ENCODE measurements at places on chromosomes 11 and 22. TPM values are rescaled to one million over a fixed set of nuclear protein-coding genes. Genes with fewer than 3 reads are reported as not detected.

The SLC22A9 gene
- not detected for total RNA-seq

The P2RY2 gene
- total RNA-seq, result 11.3 TPM

The KDM4D gene
- total RNA-seq, result 0.51 TPM

The DMC1 gene
- 1.9 TPM for total RNA-seq

The LRRC56 gene
- total RNA-seq, result 0.54 TPM

The MMP27 gene
- not detected for total RNA-seq

The CHCHD10 gene
- 177 TPM for total RNA-seq

The MS4A3 gene
- not detected for total RNA-seq

The KREMEN1 gene
- total RNA-seq, result 4.5 TPM

The OR5M3 gene
- total RNA-seq, result not detected

The KLHL35 gene
- 0.63 TPM for total RNA-seq

The FGF19 gene
- 0.05 TPM for total RNA-seq

The PRR5L gene
- 15.1 TPM for total RNA-seq

The OR10G4 gene
- total RNA-seq, result not detected

The KIRREL3 gene
- 9.8 TPM for total RNA-seq

The MMP12 gene
- not detected for total RNA-seq

The OR10W1 gene
- not detected for total RNA-seq

The MAP6 gene
- total RNA-seq, result 1.9 TPM

The GAB4 gene
- total RNA-seq, result not detected

The CDK2AP2 gene
- 83.1 TPM for total RNA-seq

The PKP3 gene
- total RNA-seq, result 41.0 TPM

The APOA5 gene
- total RNA-seq, result not detected

The SPON1 gene
- not detected for total RNA-seq

The SERHL2 gene
- 0.28 TPM for total RNA-seq

The MS4A12 gene
- total RNA-seq, result not detected

The APOL5 gene
- total RNA-seq, result not detected

The JAM3 gene
- 4.4 TPM for total RNA-seq

The ZBTB16 gene
- 1.1 TPM for total RNA-seq

The SCGB2A2 gene
- total RNA-seq, result not detected

The CDC42EP2 gene
- total RNA-seq, result 14.6 TPM

The P2RX6 gene
- 0.84 TPM for total RNA-seq

The MUC15 gene
- not detected for total RNA-seq

The PLEKHB1 gene
- total RNA-seq, result 0.81 TPM

The CREB3L1 gene
- 3.8 TPM for total RNA-seq

The MAML2 gene
- 3.5 TPM for total RNA-seq

The APLNR gene
- total RNA-seq, result not detected

Measured in A549 treated with Mapracorat at 1 μM for 4 hours (cell line).